ENCODE measurements at places on chromosomes 7 and 10. TPM values are rescaled to one million over a fixed set of nuclear protein-coding genes. Genes with fewer than 3 reads are reported as not detected.

Gene HYAL4
- 0.48 TPM for total RNA-seq

Gene PRRT4
- 0.70 TPM for total RNA-seq

Gene NXPH1
- not detected for total RNA-seq

Gene GIMAP7
- total RNA-seq, result 50.7 TPM

Gene DNA2
- total RNA-seq, result 40.3 TPM

Data from activated T-cell treated with anti-CD3 and anti-CD28 coated beads, Interleukin-2, amount 50 U/mL, for 72 hours (primary cell).